Stomach (tissue), 19 donors: ENCODE measurements at places on chromosomes 3 and 15. TPM values are rescaled to one million over a fixed set of nuclear protein-coding genes. Genes with fewer than 3 reads are reported as not detected.

Gene SERINC4
- total RNA-seq, result not detected

Gene BFSP2
- not detected for total RNA-seq

Gene UBE2E1
- total RNA-seq, result 45.8 TPM

Gene RYK
- 65.3 TPM for total RNA-seq

Gene GABRG3
- not detected for total RNA-seq

Gene XCR1
- total RNA-seq, result not detected

Gene ARL14
- total RNA-seq, result 61.5 TPM

Gene GOLGA8K
- not detected for total RNA-seq

Gene ZBBX
- 1.7 TPM for total RNA-seq

Gene ZCWPW2
- total RNA-seq, result 9.4 TPM

Gene FBXO40
- total RNA-seq, result under 0.01 TPM

Gene C3orf49
- total RNA-seq, result not detected

Gene FANCD2OS
- not detected for total RNA-seq

Gene CFAP161
- total RNA-seq, result not detected

Gene PAQR5
- total RNA-seq, result 18.3 TPM

Gene ZNF662
- 3.8 TPM for total RNA-seq

Gene OR5K4
- total RNA-seq, result not detected

Gene HIGD2B
- total RNA-seq, result not detected

DNA sequence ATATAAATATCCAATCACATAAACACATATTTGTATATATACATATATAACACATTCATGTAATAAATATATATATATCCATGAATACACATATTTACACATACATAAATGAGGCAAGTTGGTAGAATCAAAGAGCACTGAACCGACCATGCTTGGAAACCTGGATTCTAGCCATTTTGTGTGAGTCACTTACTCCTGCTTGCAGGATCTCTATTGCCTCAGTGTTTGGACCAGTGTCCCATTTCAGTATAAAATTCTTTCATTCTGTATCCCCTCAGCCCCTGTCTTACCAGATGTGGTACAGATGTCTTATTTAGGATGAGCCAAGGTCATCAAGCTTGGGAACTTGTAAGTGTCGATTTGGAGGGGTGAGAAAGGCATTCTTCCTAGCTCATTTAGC, 391.4 kb upstream of the FRG2C start:
- DNase-seq, result peak; percentile 55

- no peak for DNase-seq
These were observed 300.4 kb upstream of the STT3B start for GRCh38 chr3:31232055-31233025.

DNA sequence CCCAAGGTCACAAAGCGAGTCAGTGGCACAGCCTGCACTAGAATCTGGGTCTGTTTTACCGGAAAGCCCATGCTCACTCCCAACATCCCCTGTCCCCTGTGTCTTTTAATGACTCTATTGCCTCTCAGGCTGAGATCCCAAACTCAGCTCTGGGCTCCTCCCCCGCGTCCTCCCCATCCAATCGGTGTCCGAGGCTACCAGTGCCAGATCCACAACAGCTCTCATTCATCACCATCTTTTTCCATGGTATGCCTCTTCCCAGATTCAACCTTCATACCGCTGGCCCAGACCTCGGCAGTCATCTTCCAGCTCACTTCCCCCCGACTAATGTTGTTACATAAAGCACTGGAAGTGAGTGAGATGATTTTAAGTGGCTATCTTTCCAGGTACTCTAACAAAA, 16.1 kb upstream of the KY start:
- no peak for DNase-seq

GRCh38 chr3:120435621-120436020, 15.2 kb downstream of the FSTL1 start:
- peak; percentile 70 for DNase-seq

DNA sequence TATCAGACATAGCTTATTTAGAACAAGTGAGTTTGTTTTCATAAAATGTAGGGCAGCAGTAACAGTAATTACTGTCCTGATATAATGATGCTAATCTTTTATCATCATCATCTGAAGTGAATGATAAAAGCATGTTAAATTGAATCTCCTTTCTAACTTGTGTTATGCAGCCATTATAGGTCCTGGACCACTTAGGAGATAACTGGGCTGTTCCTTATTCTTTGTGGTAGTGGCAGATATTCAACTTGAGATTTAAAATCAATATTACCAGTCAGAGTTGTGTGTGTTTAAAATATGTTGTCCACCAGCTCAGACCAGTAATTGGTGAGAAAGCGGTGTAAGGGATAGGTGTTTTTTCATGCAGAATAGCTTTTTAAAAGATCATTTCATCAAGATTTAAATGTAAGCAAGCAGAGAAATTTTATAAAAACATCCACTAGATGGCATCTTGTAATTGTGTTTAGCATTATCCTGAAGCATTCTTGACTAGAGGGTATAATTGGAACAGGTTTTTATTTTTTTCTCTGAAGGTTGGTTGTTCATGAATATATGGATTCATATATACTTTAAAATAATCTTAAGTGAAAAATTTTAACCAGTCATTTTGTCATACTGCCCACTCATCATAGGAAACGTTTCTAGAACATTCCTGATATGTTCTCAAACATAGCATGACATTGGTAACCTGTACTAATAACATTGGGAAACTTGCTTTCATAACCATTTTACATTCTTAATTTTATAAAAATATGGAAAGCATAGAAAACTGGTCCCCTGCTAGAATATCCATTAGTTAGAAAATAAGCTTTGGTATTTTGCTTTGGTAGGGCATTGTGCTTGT, 153.9 kb downstream of the BBX start:
- DNase-seq, result peak; percentile 46

GRCh38 chr15:90154861-90155626, 46.1 kb upstream of the SEMA4B start:
- peak; percentile 74 for DNase-seq

- DNase-seq, result no peak
These were observed 3.7 kb downstream of the SSR3 start for GRCh38 chr3:156551261-156551660.

GRCh38 chr3:131401978-131402377, 20.4 kb downstream of the NUDT16 start:
- no peak for DNase-seq

GRCh38 chr3:133573054-133573628, 345 bp upstream of the CDV3 start:
- peak; percentile 100 for DNase-seq

DNA sequence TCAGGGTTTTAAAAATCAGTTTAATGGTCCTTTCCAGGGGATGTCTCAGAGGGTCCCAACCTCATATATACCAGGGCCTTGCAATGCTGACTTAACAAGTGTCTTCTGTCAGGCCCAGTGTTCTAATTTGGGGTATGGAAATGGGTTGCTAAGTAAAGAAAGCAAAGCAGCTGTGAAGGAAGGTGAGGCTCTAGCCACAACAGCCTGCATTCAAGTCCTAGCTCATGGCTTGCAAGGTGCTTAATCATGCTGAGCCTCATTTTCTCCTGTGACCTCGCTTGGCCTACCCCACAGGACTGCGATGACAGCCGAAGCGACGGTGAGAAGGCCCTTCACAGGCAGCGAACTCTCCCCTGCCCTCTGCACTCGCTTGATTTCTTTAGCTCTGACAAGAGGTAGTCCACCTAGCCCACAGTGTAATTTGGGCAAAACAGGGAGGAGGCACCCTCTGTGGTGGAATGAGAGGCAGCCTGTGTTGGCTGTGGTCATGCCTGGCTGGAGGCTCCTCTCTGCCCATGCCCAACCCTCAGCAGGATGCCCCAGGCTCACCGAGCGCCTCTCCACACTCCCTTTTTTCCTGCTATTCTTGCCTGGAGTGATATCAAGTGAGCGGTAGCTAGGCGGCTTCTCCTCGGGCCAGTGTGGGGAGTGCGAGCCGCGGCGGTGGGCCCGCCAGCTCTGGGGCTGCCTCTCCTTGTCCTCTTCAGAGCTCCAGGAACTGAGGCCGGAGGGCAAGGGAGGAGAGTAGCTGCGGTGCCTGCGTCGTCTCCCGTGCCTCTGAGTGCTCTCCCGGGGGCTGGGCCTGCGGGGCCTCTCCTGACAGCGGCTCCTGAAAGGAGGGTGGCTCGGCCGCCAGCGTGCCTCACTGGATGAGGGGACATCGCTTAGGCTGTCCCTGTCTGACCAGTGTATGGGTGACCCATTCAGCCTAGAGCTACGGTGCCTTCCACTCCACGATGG, 29.2 kb downstream of the ILDR1 start:
- DNase-seq, result no peak

GRCh38 chr3:3109407-3110298, 521 bp downstream of the IL5RA start:
- no peak for DNase-seq

GRCh38 chr3:12159227-12159601, 502 bp upstream of the TIMP4 start:
- DNase-seq, result no peak

- no peak for DNase-seq
These were observed 47.8 kb downstream of the PLXNA1 start for GRCh38 chr3:127030508-127031412.

DNA sequence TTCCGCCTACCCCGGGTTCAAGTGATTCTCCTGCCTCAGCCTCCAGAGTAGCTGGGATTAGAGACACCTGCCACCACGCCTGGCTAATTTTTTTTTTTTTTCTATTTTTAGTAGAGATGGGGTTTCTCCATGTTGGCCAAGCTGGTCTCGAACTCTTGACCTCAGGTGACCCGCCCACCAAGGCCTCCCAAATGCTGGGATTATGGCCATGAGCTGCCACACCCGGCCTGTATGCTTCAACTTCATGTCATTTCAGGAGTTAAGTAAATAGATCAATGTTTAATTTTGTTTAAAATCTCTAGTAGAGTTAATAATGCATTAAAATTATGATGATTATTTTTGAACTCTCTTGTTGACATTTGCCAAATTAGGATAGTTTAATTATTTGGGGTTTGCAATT, 121.1 kb upstream of the ALDH1A3 start:
- no peak for DNase-seq

DNA sequence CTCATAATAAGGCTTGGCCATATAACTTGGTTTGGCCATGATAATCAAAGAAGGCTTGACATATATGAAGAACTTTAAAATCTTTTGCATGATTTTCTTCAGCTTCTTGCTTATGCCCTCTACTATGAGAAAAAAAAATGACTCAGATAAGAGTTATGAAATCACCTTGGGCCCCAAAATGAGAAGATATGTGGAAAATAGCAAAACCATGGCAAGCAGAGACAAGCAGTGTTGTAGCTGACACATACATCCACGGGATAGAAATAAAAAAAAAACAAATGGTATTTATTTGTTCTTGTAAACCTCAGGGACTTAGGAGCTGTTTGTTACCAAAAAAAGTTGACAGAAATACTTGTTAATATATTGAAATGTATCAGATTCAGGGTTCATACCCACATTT, 614.8 kb upstream of the BCHE start:
- DNase-seq, result no peak

GRCh38 chr3:65785065-65785645, 253.6 kb downstream of the MAGI1 start:
- DNase-seq, result no peak

DNA sequence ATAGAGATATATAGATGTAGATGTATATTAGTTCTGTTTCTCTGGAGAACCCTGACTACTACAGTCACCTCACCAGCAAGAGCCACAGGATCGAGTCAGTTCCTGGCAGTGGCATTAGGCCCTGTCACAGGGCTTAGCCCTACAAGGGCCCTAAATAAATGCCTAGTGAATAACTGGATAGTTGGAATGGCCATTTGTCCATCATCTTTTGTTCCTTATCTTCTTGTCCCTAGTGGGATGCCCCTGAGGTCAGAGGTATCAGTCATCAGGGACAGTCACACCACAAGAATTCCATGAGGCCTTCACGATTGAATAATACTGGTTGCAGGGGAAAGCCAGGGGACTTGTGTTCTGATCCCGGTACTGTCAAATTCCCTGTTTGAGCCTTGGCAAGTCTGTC, 204.9 kb upstream of the PPP2R3A start:
- DNase-seq, result no peak

DNA sequence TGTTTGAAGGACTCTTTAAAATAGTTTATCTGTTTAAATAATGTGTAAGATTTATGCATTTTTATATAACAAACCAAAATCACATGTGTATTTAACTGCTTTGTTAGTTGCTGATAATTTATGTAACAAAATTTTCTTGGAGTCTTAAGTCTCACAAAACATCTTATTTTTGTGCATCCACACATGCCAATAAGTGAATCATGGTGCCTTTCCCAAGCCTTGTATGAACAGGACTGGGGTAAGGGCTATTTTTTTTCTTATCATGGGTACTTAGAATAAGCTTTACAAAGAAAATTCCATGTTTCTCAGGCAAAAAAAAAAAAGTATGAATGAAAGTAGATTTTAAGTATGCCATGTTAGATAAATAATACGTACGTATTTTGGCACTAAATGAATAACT, 132.9 kb upstream of the LRRFIP2 start:
- no peak for DNase-seq

GRCh38 chr3:192422321-192422996, 304.9 kb downstream of the FGF12 start:
- no peak for DNase-seq

- no peak for DNase-seq
These were observed 5.7 kb downstream of the RASL12 start for GRCh38 chr15:65062061-65062460.

- no peak for DNase-seq
These were observed 35.0 kb downstream of the CTSH start for GRCh38 chr15:78909791-78910228.

DNA sequence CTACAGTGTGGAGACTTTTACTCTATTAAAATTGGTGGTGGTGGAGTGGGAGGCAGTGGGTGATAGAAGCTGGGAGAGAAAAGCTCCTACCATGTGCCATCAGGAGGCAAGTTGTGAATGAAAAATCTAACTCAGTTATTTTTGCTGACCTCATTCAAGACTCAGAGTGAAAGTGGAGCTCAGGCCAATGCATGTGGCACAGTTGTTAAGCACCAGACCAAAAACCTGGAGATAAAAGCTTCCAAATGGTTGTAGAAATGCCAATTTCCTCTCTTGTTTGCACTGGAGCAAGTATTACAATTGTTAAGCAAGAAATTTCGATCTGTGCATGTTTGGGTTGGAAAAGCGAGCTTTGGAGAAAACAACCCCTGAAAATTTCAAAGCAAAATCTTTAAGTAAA, 81.5 kb upstream of the PRICKLE2 start:
- no peak for DNase-seq

DNA sequence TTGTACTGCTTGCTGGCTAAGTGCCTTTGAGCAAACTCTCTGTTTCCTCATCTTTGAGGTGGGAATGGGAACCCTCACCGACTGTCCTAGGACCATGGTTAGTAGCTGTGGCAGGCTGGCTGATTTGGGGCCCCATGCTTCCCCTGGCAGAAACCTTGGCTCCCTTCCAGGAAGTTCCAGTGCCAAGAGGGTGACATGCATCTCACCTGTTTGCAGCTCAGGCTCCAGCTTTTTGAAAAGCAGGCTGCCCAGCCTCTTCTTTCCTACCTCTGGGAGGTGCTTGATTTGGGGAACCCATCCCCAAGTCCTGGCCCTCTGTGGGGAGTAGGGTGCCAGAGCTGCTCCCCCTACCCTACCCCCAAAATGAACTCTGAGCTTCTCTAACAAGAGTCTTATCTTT, 50.8 kb downstream of the RAB11A start:
- DNase-seq, result peak; percentile 40

GRCh38 chr3:197205265-197205664, 93.1 kb downstream of the DLG1 start:
- no peak for DNase-seq
